ENCODE measurements at places on chromosomes 6 and 20. TPM values are rescaled to one million over a fixed set of nuclear protein-coding genes. Genes with fewer than 3 reads are reported as not detected.

Gene PABPC1L
- total RNA-seq, result 13.3 TPM

Gene GATA5
- 0.37 TPM for total RNA-seq

Gene HEY2
- 0.07 TPM for total RNA-seq

Gene HLA-DOB
- total RNA-seq, result not detected

Gene TINAG
- total RNA-seq, result not detected

Gene MEI4
- not detected for total RNA-seq

Gene CALHM4
- total RNA-seq, result not detected

Gene PI3
- 2.1 TPM for total RNA-seq

Gene DSP
- 48.6 TPM for total RNA-seq

Gene RBM24
- 9.3 TPM for total RNA-seq

Gene COL11A2
- 0.75 TPM for total RNA-seq

Gene HNF4A
- 15.4 TPM for total RNA-seq

Gene SSTR4
- 0.12 TPM for total RNA-seq

Gene LPIN3
- total RNA-seq, result 14.2 TPM

Gene IRF4
- 0.21 TPM for total RNA-seq

Gene RUNX2
- total RNA-seq, result 2.0 TPM

Gene PCSK2
- not detected for total RNA-seq

Gene ISM1
- 0.26 TPM for total RNA-seq

Gene ZNF391
- total RNA-seq, result 0.25 TPM

Gene CRIP3
- total RNA-seq, result 0.53 TPM

Gene RIPOR2
- total RNA-seq, result not detected

Gene TFAP2D
- total RNA-seq, result not detected

Gene SOX4
- total RNA-seq, result 9.2 TPM

Gene SESN1
- 10.0 TPM for total RNA-seq

Gene PCK1
- 0.30 TPM for total RNA-seq

Gene ANGPT4
- total RNA-seq, result not detected

Gene MCHR2
- not detected for total RNA-seq

Gene CARMIL1
- 7.7 TPM for total RNA-seq

Gene CNR1
- 0.46 TPM for total RNA-seq

Gene PTGIS
- 0.02 TPM for total RNA-seq

Gene RAMACL
- total RNA-seq, result 0.43 TPM

Gene CYP21A2
- total RNA-seq, result not detected

Gene CCDC170
- total RNA-seq, result 0.16 TPM

Gene PACRG
- total RNA-seq, result not detected

Gene ARMC2
- 1.3 TPM for total RNA-seq

Gene RAET1L
- total RNA-seq, result 0.44 TPM

Gene ARFGEF3
- total RNA-seq, result 0.58 TPM

Gene RAD21L1
- not detected for total RNA-seq

Gene MACROD2
- 0.74 TPM for total RNA-seq

Gene BICRAL
- 3.0 TPM for total RNA-seq

Gene GGTLC1
- not detected for total RNA-seq

Gene PREX1
- total RNA-seq, result 10.7 TPM

Gene TXNDC5
- total RNA-seq, result 150 TPM

Gene CTAGE9
- not detected for total RNA-seq

Gene SCRT2
- not detected for total RNA-seq

Gene TCF21
- total RNA-seq, result not detected

Gene DEFB110
- not detected for total RNA-seq

Gene PAK1IP1
- total RNA-seq, result 20.3 TPM

Gene FOXO3
- 5.4 TPM for total RNA-seq

Gene TREM2
- not detected for total RNA-seq

Gene HAO1
- total RNA-seq, result not detected

Gene TRAPPC3L
- total RNA-seq, result not detected

Gene SMIM28
- total RNA-seq, result not detected

Gene CST5
- total RNA-seq, result not detected

Gene GJA10
- not detected for total RNA-seq

Gene TNXB
- 0.42 TPM for total RNA-seq

Gene BPI
- total RNA-seq, result not detected

Gene MAVS
- 17.4 TPM for total RNA-seq

Data from A549 treated with GW870086 at 1 μM for 4 hours (cell line).